Gastrocnemius medialis (tissue), 4 donors: ENCODE measurements at places on chromosomes 2 and 18. TPM values are rescaled to one million over a fixed set of nuclear protein-coding genes. Genes with fewer than 3 reads are reported as not detected.

DNA sequence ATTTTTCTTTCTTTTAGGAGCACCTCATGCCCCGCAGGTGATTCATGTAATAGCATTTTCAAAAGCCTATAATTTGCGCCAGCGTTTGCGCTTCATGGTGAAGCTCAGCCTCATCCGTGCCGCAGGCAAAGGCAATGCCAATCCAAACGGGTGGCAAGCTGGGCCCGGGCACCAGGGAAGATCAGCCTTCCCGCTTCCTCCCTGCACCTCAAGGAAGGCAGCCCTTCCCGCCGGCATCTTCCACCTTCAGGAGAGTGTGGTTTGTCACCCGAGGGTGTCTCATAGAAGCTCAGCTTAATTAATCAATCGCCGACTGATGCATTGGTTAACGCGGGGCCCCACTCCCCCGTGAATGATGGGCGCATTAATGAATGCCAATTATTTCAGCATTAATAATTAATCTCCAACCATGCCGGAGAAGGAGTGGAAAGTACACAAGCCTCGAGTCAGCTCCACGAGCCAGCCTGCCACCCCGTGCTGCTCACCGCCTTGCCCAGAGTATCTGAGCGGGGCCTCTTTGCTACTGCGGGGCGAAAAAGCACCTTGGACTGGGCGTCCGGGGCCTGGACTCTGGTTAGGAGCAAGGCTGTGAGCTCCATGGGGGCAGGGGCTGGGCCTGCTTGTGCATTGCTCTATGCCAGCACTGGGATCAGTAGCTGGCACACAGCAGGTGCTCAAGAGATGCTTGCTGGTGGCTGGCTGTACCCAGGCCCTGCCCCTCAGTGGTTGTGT lies 13.0 kb downstream of the INHBB start:
- DNase-seq = no peak
- H3K27me3 ChIP-seq = no peaks in the 10 kb centered on the region
- H3K27ac ChIP-seq = no peak overlapping the region

GRCh38 chr2:45654250-45654649 lies 2.8 kb downstream of the PRKCE start:
- no peak overlapping the region for H3K4me3 ChIP-seq
- H3K36me3 ChIP-seq = no peaks in the 10 kb centered on the region
- no peak overlapping the region for H3K27ac ChIP-seq
- H3K4me1 ChIP-seq = peaks cover 20% of the 10 kb centered on the region
- H3K27me3 ChIP-seq = no peaks in the 10 kb centered on the region

- peaks cover 38% of the 10 kb centered on the region for H3K4me1 ChIP-seq
- DNase-seq = no peak
- peak overlapping the region; percentile 2 for H3K27ac ChIP-seq
- no peaks in the 10 kb centered on the region for H3K27me3 ChIP-seq
- H3K36me3 ChIP-seq = no peaks in the 10 kb centered on the region
These were observed 54.1 kb downstream of the ATP8B1 start for GRCh38 chr18:57748770-57749603.

ITGA4 gene
- 0.47 TPM for total RNA-seq

ABCG8 gene
- total RNA-seq = not detected
